ENCODE measurements at places on chromosomes 1 and 21.

- DNase-seq: no peak
- no peaks in the 10 kb centered on the region for H3K27me3 ChIP-seq
- H3K36me3 ChIP-seq: no peaks in the 10 kb centered on the region
- H3K4me3 ChIP-seq: no peak overlapping the region
- H3K4me1 ChIP-seq: peaks cover 2% of the 10 kb centered on the region
Observed at GRCh38 chr1:150521196-150521968, 5.8 kb downstream of the FALEC start.

DNA sequence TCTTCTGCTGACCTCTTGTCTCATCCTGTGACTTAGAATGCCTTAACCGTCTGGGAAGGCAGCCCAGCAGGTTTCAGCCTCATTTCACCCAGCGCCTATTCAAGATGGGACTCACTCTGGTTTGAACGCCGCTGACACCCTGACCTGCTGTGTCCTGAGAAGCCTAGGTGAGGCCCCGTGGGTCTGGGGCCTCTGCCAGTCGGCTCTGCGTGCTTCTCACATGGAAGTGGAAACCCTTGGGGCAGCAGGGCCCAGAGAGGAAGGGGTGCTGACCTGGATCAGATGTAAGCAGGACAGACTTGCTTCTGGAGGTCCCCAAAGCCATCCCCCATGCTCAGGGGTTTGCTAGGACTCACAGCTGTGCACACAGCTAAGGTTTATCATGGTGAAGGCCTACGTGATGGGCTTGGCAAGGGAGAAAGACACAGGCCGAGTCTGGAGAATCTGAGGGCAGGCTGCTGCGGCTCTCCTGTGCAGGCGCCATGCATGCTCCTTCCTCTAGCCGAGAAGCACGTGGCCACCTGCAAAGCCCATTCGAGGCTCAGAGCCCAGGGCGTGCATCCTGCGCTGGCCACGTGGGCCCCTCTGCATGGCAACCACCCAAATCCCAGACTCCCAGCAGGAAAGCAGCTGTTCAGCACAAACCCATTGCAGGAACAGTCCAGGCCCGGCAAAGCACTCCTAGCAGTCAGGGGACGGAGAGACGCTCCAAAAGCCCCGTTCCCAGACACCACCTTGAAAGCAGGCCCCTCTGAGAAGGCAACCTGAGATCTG, 3.8 kb downstream of the TRPM2 start:
- H3K27me3 ChIP-seq: no peaks in the 10 kb centered on the region
- DNase-seq: no peak
- H3K4me1 ChIP-seq: peaks cover 37% of the 10 kb centered on the region
- H3K4me3 ChIP-seq: no peak overlapping the region

DNA sequence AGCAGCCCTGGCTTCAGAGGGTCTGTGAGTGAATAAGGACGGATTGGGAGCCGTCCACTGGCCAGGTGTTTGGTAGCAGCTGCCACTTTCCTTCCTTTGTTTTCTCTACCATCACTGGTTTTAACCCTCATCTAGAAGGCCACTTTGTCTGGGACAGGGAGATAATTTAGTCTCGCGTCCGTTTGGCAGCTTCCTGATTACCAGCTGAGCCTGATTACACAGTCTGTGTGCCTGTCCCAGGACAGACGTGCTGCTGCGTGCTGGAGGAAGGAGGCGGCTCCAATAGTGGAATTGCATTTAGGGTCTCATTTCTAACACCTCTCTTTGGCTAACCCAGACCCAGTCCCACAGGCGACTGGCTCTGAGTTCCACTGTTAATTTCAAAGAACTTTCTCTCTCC, 24.6 kb upstream of the CASQ2 start:
- H3K27ac ChIP-seq: no peak overlapping the region
- H3K27me3 ChIP-seq: peaks cover 63% of the 10 kb centered on the region
- no peak for DNase-seq
- H3K4me1 ChIP-seq: no peaks in the 10 kb centered on the region
- H3K36me3 ChIP-seq: no peaks in the 10 kb centered on the region
- no peak overlapping the region for H3K4me3 ChIP-seq

DNA sequence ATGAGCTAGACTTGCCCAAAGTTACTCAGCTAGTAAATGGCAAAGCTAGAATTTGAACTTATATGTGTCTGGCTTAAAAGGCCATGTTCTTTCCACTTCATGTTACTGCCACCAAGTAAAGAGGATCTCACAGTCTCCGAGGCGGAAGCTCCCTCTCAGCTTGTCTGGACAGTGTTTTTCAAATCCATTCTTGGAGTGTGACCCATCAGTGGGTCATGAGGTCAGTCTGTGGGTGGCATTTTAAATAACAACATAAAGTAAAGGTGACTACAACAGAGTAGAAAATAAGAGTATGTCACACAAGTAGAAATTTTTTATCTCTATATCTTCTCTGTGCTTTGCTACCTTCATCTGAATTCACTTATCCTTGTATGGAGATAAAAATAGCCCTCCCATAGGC, 3.2 kb upstream of the HMGB4 start:
- no peak overlapping the region for H3K4me3 ChIP-seq
- peaks cover 58% of the 10 kb centered on the region for H3K27me3 ChIP-seq
- H3K36me3 ChIP-seq: no peaks in the 10 kb centered on the region
- no peaks in the 10 kb centered on the region for H3K4me1 ChIP-seq
- DNase-seq: no peak

DNA sequence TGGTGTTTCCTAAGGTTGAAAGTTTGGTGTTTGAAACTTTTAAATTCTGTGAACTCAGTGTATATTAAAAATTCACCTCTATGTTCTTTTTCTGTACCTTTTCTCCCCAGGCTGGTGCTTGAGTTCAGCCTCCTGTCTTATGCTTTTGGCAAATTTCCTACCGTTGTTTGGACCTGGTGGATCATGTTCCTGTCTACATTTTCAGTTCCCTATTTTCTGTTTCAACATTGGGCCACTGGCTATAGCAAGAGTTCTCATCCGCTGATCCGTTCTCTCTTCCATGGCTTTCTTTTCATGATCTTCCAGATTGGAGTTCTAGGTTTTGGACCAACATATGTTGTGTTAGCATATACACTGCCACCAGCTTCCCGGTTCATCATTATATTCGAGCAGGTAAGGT, 24.9 kb upstream of the AXDND1 start:
- H3K4me3 ChIP-seq: no peak overlapping the region
- H3K27me3 ChIP-seq: no peaks in the 10 kb centered on the region
- H3K36me3 ChIP-seq: peaks cover 17% of the 10 kb centered on the region
- no peak overlapping the region for H3K27ac ChIP-seq
- DNase-seq: no peak

- H3K27ac ChIP-seq: peak overlapping the region; percentile 16
- peaks cover 2% of the 10 kb centered on the region for H3K36me3 ChIP-seq
- H3K27me3 ChIP-seq: peaks cover 5% of the 10 kb centered on the region
- peak overlapping the region; percentile 91 for H3K4me3 ChIP-seq
- peak; percentile 67 for DNase-seq
- peaks cover 14% of the 10 kb centered on the region for H3K4me1 ChIP-seq
Observed at GRCh38 chr1:201481761-201482493, 12.9 kb upstream of the PHLDA3 start.

- no peak for DNase-seq
- H3K4me3 ChIP-seq: no peak overlapping the region
- H3K27ac ChIP-seq: no peak overlapping the region
- H3K27me3 ChIP-seq: no peaks in the 10 kb centered on the region
- no peaks in the 10 kb centered on the region for H3K4me1 ChIP-seq
Observed at GRCh38 chr21:26679284-26679683, 106.2 kb upstream of the CYYR1 start.

GRCh38 chr1:208242146-208242545, 2.0 kb downstream of the PLXNA2 start:
- H3K4me1 ChIP-seq: peaks cover 15% of the 10 kb centered on the region
- H3K36me3 ChIP-seq: peaks cover 2% of the 10 kb centered on the region
- DNase-seq: no peak

- H3K27ac ChIP-seq: no peak overlapping the region
- H3K36me3 ChIP-seq: peaks cover 11% of the 10 kb centered on the region
- DNase-seq: no peak
- no peak overlapping the region for H3K4me3 ChIP-seq
Observed at GRCh38 chr1:53255031-53255430, 16.7 kb upstream of the MAGOH start.

- H3K36me3 ChIP-seq: no peaks in the 10 kb centered on the region
- no peaks in the 10 kb centered on the region for H3K4me1 ChIP-seq
- peaks cover 33% of the 10 kb centered on the region for H3K27me3 ChIP-seq
- DNase-seq: no peak
- no peak overlapping the region for H3K4me3 ChIP-seq
Observed at GRCh38 chr1:22932803-22933470, 39.7 kb downstream of the LACTBL1 start.

DNA sequence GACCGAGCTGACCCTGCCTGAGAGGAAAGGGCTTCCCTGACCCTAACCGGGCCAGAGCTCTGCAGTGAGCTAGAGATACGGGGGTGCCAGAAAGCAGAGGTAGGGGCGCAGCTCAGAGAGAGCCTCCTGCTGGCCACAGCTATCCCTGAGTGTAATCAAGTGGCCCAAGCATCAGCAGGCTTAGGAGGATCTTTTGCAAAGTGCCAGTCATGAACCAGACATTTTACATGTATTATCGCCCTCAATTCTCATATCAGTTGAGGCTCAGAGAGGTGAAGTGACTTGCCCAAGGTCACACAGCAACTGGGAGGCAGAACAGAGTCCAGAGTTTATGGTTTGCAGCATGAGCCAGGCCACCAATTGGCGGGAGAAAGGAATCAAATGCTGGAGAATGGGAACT, 7.0 kb upstream of the ID3 start:
- no peak for DNase-seq
- peak overlapping the region; percentile 39 for H3K4me3 ChIP-seq
- peaks cover 6% of the 10 kb centered on the region for H3K36me3 ChIP-seq
- H3K4me1 ChIP-seq: peaks cover 10% of the 10 kb centered on the region

DNA sequence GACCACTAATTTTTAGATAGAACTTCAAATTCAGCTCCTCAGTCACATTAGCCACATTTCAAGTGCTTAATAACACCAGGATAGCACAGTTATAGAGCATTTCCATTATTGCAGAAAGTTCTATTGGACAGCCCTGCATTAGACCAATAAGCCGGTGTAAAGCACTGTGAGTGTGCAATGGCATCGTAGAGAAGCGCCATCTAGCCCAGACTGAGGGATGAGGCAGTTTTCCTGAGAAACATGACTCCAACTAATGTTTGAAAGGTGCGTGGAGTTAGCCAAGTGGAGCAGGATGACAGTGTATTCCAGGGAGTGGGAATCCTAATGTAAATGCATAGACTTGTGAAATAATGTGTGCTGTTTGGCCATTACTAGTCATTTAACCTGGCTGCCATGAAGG, 7.7 kb downstream of the RPE65 start:
- no peak for DNase-seq
- no peaks in the 10 kb centered on the region for H3K36me3 ChIP-seq
- H3K27ac ChIP-seq: no peak overlapping the region
- H3K4me3 ChIP-seq: no peak overlapping the region

- H3K27me3 ChIP-seq: no peaks in the 10 kb centered on the region
- peak; percentile 35 for DNase-seq
- H3K4me1 ChIP-seq: peaks cover 22% of the 10 kb centered on the region
- peaks cover 5% of the 10 kb centered on the region for H3K36me3 ChIP-seq
Observed at GRCh38 chr1:32393832-32394140, 455 bp downstream of the BSDC1 start.

- H3K36me3 ChIP-seq: no peaks in the 10 kb centered on the region
- peak within 1 kb of the TSS; percentile 86 for H3K4me3 ChIP-seq
- peak within 1 kb of the TSS; percentile 63 for H3K27ac ChIP-seq
- peaks cover 11% of the 10 kb centered on the region for H3K27me3 ChIP-seq
Observed at GRCh38 chr1:16073490-16074119, at the start of gene FAM131C. Gene FAM131C (minus strand): TSS chr1:16073651. CDS start chr1:16073442, 209 bp downstream.

GRCh38 chr1:211933946-211934714, 101.2 kb downstream of the INTS7 start:
- H3K27me3 ChIP-seq: peaks cover 19% of the 10 kb centered on the region
- no peak overlapping the region for H3K27ac ChIP-seq
- peaks cover 8% of the 10 kb centered on the region for H3K4me1 ChIP-seq
- DNase-seq: no peak

DNA sequence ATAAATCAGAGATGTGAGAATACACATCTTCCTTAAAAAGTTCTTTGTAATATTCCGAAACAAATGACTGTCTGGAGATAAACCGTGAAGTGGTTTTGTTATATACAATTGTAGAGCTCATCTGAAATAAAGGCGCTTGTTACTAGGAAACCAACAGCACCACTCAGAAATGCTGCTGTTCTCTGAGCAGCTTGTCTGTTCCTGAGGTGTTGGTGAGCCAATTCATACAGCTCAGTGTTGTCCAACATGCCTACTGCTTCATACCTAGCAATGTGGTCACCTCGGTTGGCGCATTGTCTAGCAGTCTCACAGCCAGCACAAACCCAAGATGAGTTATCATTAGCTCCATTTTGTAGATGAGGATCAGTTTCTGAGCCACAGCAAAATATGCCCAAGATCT, 44.4 kb downstream of the GFI1 start:
- no peak for DNase-seq
- no peak overlapping the region for H3K27ac ChIP-seq
- no peak overlapping the region for H3K4me3 ChIP-seq
- no peaks in the 10 kb centered on the region for H3K27me3 ChIP-seq
- peaks cover 8% of the 10 kb centered on the region for H3K4me1 ChIP-seq
